Stimulated activated CD4-positive, alpha-beta T cell treated with anti-CD3 and anti-CD28 coated beads, Interleukin-4, amount 100 ng/mL, for 4 hours (primary cell): ENCODE measurements at places on chromosomes 13 and 19.

DNA sequence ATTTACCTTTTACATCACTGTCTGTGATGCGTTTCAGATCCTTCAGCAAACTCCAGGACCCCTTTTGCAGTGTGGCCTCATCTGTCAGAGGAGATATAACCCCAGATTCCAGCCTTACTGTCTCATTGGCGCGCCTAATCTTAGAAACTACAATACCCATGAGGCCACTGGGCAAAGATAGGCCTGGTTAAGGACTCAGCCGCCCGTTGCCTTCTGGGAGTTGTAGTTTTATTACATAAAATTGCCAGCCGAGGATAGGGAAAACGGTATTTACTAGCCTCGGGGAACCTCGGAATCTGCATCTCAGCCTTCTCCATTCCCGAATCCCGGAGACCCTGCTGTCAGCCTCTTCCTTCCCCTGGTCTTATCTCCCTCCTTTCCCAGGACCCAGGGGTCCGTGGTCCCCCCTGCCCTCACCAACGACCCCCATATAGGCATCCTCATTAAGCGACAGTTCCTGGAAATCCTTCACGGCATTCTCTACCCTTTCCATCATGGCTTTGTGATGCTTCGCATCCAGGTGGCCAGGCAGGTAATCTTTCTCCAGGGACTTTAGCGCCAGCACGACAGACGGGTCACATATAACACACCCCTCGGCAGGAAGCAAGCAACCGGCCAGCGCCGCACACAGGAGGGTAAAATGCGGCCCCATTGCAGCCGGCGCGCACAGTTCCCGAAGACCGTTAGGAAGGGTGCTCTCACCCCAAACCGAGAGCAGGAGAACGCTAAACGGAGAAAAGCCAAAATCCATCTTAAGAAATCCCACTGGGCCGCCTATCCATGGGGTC is 1.3 kb downstream of the IZUMO1 start:
- peak; percentile 39 for DNase-seq

GRCh38 chr13:40452038-40452666 is 214.3 kb downstream of the FOXO1 start:
- DNase-seq = no peak

- DNase-seq = no peak
These were observed 9.8 kb downstream of the FZR1 start for GRCh38 chr19:3515891-3516422.

DNA sequence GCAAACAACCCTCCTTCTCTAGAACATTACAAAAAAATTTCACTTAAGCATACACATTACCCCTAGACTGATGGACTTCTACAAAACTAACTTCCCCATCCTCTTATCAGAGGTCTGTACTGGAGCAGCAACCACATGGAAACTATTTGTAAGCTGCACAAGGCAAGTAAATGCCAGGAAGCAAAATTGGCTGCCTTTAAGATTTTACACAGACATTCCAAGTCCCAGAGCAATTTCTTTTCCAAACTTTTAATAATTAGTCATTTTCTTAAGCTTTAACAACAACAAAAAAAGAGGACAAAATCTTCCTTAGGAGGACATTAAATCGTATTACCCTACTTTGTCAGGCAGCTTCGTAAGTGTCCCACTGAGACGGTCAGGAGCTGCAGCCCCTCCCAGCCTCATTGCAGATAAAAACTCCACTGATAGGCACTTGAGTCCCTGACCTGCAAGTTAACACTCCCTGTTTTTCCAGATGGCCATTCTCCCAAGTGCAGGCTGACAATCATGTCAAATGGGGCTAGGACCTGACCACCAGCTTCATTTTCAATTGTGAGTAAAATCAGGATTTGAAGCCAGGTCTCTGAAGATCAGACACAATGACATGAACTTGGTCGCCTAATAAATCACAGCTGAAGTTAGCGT is 680.1 kb downstream of the DIAPH3 start:
- no peak for DNase-seq

- DNase-seq = no peak
These were observed 31.9 kb downstream of the DHRS12 start for GRCh38 chr13:51772105-51772455.

DNA sequence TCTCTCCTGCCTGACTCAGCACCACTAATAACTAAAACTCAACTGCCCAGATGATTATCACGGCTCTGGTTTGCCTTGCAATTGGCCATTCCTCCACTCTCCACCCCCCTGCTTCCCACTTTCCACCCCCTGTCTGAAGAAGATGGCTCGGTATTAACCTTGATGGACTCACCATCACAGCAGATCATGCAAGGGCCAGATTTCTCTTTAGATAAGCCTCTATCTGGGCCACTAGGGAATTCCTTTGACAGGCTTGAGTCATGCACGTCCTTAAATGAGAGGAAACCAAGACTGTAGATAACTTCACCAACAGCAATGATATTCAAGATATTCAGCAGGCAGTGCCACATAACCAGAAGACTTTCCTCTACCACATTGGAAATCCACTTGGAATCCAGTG is 131.1 kb upstream of the NBEA start:
- no peak for DNase-seq

GRCh38 chr19:6406401-6406800 is 13.4 kb upstream of the GTF2F1 start:
- no peak for DNase-seq

GRCh38 chr13:92251671-92252210 is 853.3 kb downstream of the GPC5 start:
- no peak for DNase-seq

DNA sequence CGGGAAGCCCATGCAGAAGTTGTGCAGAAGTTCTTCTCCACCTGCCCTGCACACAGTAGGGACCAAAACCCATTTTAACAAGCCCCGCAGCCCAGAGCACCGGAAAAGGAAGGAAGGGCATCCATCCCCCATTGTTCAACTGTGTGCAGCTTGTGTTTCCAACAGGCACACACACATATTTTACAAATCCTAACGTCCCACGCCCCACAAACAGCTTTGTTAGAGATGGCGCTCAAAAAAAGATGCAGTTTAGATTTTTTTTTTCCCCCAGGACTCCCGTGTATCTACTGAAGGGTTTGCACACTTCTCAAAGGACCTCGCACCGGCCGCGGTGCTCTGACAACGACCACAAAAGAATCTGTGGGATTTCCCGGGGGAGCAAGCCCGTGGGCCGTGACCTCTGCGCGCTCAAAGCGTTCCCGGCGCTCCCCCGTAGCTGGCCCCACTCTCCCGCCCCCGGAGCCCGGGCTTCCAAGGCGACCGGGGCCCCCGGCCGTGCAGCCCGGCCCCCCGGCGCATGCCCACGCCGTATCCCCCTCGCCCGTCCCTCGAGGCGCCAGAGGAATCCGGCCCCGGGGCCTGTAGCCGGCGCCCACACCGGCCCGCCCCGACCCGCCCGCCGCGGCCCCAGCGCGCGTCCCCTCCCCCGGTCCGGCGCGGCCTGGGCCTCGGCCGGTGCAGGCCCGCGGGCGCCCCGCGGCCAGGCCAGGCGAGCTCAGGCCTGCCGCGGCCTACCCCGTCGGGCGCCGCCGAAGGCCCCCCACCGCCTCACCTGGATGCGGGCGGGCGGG is 523 bp downstream of the ELAVL1 start:
- peak; percentile 32 for DNase-seq

DNA sequence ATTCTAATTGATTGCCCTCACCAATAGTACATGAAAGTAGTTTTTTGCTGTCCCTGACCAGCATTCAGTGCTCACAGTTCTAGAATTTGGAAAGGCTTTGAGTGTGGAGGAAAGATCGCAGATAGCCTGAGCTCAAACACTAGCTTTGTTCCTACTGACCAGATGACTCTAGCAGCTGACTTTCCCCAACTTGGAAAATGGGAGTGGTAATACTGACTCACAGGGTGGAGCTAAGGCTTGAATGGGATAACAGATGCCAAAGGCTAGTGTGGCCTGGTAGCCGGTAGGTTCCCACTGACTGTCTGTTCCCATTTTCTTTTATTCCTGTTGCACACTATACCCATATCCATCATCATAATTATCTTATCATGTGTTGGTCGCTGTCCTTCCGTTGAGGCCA is 3.7 kb downstream of the ZSCAN22 start:
- DNase-seq = no peak

DNA sequence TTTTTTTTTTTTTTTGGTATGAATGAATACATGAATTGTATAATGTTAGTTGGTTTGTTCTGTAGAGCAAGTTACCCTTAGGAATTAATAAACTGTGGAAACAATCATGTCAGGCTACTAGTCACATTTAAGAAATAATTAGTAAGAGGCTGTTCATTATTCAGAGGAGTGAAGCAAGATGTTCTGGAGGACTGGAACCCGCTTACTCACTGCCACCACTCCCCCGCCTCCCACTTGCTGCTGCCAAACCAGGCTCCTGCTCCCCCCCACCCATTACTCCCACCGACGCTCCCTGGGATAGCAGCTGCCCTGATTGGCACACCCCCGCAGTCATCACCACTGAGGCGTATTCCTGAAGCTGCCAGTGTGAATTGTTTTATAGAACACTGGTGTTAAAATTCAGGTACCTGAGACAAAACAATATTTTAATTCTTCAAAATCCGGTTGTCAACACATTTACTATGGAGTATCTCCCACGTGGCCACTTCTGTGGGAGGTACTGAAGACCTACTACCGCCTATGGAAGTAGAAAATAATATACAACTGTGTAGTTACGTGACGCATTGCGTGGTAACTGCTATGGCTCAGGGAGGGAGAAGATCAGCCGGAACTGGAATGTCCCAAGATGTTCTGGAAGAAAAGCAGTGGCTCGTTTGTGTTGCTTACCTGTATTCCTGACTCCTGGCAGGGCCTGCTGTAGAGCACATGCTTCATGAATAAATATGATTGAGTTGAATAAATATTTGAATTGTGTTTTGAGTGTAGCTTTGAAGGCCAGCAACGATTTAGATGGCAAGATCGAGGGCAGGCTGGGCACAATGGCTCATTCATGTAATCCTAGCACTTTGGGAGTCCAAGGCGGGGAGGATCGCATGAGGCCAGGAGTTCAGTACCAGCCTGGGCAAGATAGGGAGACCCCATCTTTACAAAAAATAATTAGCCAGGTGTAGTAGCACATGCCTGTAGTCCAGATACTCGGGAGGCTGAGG is 1.7 kb downstream of the DPY19L3 start:
- no peak for DNase-seq

- DNase-seq = no peak
These were observed 106.4 kb upstream of the MLNR start for GRCh38 chr13:49113526-49114286.

DNA sequence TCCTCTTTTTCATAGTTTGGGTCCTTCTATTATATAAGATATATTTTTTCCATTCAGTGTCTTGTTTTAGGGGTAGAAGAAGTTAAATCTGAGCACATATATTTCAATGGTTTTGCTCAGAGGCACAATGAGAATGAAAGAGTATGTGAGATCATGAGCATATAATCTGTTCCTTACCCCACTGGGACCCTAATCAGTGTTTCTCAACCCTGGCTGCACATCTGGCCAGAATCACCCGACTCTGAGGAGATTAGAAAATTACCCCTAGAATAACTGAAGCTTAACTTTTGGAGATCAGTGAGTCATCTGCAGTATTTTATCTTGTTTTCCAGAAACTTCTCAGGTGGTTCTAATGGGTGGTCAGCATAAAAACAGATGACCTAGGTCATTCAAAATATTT is 782 bp downstream of the CYSLTR2 start:
- no peak for DNase-seq

GRCh38 chr13:91280801-91281200 is 66.7 kb upstream of the MIR17HG start:
- no peak for DNase-seq

GRCh38 chr19:33628921-33629825 is 7.4 kb downstream of the CHST8 start:
- DNase-seq = no peak

DNA sequence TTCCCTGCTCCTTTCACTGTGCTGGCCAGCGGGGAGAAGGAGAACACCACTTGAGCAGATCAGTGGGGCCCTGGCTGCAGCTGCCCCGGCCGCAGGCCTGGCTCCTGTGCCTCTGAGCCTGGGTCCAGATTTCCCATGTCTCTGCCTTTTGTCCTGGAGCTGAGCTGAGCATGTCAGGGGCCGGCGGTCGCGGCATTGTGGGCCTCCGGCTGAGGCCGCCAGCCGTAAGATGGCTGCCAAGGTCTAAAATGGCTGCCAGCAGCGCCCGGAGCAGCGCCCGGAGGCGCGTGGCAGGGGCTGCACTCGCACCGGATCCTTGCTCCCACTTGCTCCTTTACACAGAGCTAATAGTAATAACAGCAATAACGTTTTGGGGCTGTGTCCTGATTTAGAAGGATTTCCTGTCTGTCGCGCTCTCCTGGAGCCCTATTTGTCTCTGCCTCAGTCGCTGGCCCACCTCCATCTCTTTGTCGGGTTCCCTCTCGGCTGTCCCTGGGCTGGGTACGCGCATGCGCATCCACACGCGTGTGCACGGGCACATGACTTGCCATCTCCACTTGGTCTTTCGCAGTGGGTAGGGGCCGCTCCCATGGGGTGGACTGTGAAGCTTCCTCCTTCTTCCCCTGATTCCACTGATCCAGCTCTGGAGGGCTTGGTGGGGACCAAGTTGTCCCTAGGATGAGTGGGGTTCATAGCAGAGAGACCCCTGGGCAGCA is 32.1 kb downstream of the LYL1 start:
- DNase-seq = no peak

DNA sequence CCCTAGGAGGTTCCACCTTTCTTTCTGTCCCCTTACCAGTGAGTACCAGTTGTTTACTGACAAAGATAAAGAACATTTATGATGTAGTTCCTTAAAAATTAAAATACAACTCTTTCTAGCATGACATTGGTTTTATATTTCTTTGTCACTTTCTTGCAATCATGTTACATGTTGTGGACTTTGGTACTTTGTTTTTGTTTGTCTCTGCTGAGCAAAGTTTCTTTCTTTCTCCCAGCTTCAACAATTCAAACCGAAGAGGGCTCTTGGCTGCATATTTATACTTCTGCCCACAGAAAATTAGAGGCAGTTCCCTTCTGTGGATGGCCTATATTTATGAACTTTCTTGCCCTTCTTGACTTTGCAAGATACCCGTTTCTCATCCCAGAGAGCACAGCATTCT is 201.2 kb downstream of the MTUS2 start:
- no peak for DNase-seq

DNA sequence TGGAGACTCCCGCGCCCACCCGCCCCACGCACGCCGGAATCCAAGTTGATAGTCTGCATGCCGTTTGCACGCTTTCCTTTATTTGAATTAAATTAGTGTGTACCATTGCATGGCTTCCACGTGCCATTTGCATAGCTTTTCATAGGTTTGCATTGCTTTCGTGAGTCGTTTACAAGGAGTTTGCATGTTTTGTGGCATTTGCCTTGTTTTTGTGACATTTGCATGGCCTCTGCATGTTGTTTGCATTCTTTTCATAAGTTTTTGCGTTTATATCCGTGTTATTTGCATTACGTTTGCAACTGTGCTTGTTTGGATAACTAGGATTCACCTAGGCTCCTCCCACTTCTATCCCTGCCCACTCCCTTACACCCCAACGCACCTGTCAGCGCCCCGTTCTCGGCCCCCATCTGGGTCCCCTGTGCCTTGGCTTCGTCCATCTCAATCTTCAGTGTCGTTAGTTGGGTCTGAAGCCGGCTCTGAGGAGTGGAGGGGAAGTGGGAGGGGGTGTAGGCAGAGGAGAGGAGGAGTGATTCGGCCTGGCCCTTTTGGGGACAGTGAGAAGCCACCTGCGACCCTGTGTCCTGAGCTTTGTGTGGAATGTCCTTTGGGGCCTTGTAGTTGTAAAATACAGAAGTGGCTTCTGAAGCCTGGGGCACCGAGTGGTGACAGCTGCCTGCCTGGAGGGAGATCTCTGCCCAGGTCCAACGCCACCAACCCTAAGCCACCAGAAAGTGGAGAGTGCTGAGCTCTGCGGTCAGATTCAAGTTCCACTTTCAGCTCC is 2.4 kb downstream of the CCDC194 start:
- DNase-seq = no peak
